ENCODE measurements at places on chromosomes 1 and 21. TPM values are rescaled to one million over a fixed set of nuclear protein-coding genes. Genes with fewer than 3 reads are reported as not detected.

- no peaks in the 10 kb centered on the region for H3K36me3 ChIP-seq
- no peaks in the 10 kb centered on the region for H3K27me3 ChIP-seq
- H3K4me1 ChIP-seq, result peaks cover 2% of the 10 kb centered on the region
- H3K27ac ChIP-seq, result no peak overlapping the region
- no peak for DNase-seq
These were observed 75.6 kb upstream of the SLFNL1 start for GRCh38 chr1:41097105-41097504.

DNA sequence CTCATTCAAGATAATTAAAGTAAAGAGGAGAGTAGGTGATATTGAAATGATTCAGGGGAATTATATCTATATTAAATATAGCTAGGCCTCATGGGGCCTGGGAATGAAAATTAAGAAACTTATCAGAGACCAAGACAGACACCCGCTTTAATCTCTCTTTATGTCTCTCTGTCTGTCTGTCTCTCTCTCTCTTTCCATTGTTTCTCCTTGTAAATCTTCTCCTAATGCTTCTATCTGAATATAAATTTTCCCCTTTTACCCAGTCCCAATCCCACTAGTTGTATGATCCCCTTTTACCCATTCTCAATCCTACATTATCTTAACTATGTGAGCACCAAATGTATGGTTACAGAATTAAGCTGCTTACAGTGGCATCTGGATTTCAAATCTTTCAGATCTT, 61.2 kb downstream of the RGS5 start:
- H3K4me1 ChIP-seq, result no peaks in the 10 kb centered on the region
- H3K4me3 ChIP-seq, result no peak overlapping the region
- DNase-seq, result no peak
- no peak overlapping the region for H3K27ac ChIP-seq

DNA sequence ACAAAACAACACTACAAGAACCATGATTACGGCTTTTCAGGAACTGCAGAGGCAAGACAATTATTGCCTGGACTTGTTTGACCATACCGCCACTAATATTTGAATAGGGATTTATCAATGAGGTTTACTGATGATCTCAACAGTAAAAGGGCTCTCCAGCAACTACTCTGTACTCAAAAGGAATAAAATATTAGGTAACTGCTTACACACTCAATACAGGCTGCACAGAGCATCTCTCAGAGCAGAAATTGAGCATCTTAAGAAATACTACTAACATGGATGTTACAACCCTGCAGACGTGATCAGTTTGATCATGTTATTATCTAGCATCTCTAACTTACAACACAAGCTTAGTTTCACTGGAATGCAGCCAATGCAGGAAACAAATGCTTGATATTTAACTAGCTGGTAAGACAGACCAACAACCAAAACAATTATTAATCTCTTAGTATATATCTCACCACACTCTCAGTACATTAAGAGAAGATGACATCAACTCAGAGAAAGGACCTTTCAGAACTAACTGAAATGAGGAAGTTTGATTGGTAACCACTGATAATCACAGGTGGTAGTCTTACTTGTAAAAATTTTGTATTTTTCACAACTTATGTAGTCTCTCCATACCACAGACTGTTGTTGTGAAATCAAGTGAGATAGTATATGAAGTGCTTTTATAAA, 52.2 kb downstream of the PUM1 start:
- H3K27ac ChIP-seq, result peak overlapping the region; percentile 61
- no peak for DNase-seq
- peaks cover 63% of the 10 kb centered on the region for H3K4me1 ChIP-seq
- H3K36me3 ChIP-seq, result peaks cover 19% of the 10 kb centered on the region
- H3K27me3 ChIP-seq, result no peaks in the 10 kb centered on the region
- no peak overlapping the region for H3K4me3 ChIP-seq

DNA sequence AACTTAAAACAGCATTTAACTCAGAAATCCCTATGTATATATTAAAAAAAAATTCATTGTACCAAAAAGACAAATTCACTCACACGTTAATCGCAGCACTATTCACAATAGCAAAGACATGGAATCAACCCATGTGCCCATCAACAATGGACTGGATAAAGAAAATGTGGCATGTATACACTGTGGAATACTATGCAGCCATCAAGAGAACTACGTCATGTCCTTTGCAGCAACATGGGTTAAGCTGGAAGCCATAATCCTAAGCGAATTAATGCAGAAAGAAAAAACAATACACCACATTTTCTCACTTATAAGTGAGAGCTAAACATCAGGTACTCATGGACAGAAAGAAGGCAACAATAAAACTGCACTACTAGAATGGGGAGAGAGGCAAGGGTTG, 99.4 kb downstream of the FAF1 start:
- H3K4me3 ChIP-seq, result no peak overlapping the region
- no peak overlapping the region for H3K27ac ChIP-seq
- H3K36me3 ChIP-seq, result peaks cover 27% of the 10 kb centered on the region
- no peaks in the 10 kb centered on the region for H3K27me3 ChIP-seq
- peaks cover 10% of the 10 kb centered on the region for H3K4me1 ChIP-seq
- DNase-seq, result no peak

- no peak overlapping the region for H3K27ac ChIP-seq
- no peak for DNase-seq
- H3K4me3 ChIP-seq, result no peak overlapping the region
- peaks cover 7% of the 10 kb centered on the region for H3K27me3 ChIP-seq
- no peaks in the 10 kb centered on the region for H3K36me3 ChIP-seq
- peaks cover 3% of the 10 kb centered on the region for H3K4me1 ChIP-seq
These were observed 419.4 kb upstream of the USP24 start for GRCh38 chr1:55634516-55634915.

GRCh38 chr1:58158016-58158415, 388.5 kb downstream of the OMA1 start:
- no peaks in the 10 kb centered on the region for H3K36me3 ChIP-seq
- no peaks in the 10 kb centered on the region for H3K27me3 ChIP-seq
- no peak for DNase-seq
- no peak overlapping the region for H3K27ac ChIP-seq
- no peaks in the 10 kb centered on the region for H3K4me1 ChIP-seq

GRCh38 chr1:65255035-65255655, 54.2 kb upstream of the DNAJC6 start:
- H3K4me1 ChIP-seq, result peaks cover 23% of the 10 kb centered on the region
- peak overlapping the region; percentile 71 for H3K4me3 ChIP-seq
- peak overlapping the region; percentile 39 for H3K27ac ChIP-seq
- DNase-seq, result no peak
- H3K27me3 ChIP-seq, result peaks cover 16% of the 10 kb centered on the region

DNA sequence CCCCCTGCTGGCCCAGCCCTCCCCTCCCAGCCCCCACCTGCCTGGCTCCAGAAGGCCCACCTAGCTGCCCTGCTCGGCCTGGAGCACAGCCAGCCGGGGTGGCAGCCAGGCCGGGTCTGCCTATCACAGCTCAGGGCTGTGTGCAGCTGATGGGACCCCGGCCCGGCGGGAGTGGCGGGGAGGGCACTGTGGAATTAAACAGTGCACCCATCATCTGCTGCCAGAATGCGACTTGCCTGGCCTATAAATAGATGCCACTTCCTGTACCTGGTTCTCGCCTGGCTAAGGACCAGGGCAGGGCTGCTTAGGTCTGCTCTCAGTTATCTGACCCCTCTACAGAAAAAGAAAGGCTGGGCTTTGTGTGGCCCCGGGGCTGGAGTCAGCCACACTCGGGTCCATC, 98.2 kb upstream of the VAMP3 start:
- no peak overlapping the region for H3K4me3 ChIP-seq
- no peak for DNase-seq
- H3K27ac ChIP-seq, result no peak overlapping the region
- H3K4me1 ChIP-seq, result no peaks in the 10 kb centered on the region
- no peaks in the 10 kb centered on the region for H3K36me3 ChIP-seq
- peaks cover 3% of the 10 kb centered on the region for H3K27me3 ChIP-seq

DNA sequence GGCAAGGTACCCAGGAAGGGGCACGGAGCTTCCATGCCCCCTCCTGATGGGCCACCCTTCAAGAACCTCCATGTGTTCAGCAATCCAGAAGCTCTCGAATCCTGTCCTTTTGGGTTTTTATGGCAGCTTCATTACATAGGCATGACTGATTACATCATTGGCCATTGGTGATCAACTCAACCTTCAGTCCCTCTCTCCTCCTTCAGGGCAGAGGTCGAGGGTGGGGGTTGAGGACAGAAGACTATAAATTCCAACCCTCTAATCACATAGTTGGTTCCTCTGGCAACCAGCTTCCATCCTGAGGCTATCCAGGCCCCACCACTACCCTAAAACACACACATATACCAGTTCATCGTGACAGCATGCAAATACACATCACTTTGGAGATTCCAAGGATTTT, 135.7 kb downstream of the ZNF281 start:
- no peak overlapping the region for H3K4me3 ChIP-seq
- no peaks in the 10 kb centered on the region for H3K36me3 ChIP-seq
- H3K27ac ChIP-seq, result no peak overlapping the region
- H3K4me1 ChIP-seq, result peaks cover 8% of the 10 kb centered on the region
- DNase-seq, result no peak

DNA sequence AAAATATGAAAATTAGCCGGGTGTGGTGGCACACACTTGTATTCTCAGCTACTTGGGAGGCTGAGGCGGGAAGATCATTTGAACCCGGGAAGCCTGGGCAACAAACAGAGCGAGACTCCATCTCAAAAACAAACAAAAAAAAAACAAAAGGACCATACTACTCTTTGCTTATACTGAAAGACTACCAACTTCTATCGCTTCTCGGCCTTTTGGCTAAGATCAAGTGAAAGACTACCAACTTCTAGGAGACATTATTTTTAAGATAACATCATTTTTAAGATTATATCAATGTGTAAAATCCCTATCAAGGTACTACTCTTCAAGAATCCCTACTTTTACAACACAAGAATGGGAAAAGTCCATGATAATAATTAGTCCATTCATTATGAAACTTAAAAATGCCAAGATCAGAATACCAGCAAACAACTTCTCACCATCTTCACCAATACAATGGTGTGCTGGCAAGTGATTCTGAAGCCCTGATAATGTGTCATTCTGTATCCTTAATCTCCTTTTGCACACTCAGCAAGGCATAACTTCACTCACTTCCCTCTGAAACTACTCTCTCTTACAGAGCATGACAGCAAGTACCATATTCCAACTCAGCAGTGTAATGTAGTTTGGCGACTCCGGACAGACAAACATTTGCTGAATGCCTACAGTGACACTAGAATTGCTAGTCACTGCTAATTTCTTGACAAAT, 1.7 kb downstream of the PTP4A2 start:
- H3K27me3 ChIP-seq, result no peaks in the 10 kb centered on the region
- peak overlapping the region; percentile 99 for H3K27ac ChIP-seq
- peak overlapping the region; percentile 91 for H3K4me3 ChIP-seq
- H3K36me3 ChIP-seq, result peaks cover 38% of the 10 kb centered on the region

DNA sequence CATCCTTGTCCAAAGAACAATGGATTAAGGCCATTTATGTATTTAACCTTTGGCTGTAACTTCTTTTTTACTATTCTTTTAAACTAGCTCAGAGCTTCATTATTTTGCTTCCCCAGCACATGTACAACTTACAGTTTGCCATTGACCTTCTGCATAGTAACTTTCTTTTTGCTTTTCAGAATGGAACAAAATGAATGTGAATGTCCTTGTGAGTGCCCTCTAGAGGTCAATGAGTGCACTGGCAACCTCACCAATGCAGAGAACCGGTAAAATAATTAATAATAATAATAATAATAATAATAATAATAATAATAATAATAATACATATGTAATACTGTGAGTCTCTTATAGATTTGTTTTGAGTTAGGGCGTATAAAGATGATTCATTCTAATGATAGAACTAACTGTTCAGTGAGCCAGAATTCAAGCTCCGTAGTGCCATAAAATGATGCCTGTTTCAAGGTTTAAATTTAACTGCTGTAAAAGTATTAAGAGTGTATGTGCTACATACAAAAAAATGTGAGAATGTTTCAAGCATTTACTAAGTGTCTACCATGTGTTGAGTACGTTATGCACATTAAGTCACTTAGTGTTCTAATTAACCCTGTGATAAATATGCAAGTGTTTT, 69.0 kb upstream of the RAVER2 start:
- H3K4me3 ChIP-seq, result no peak overlapping the region
- H3K27ac ChIP-seq, result no peak overlapping the region
- no peaks in the 10 kb centered on the region for H3K4me1 ChIP-seq
- H3K36me3 ChIP-seq, result no peaks in the 10 kb centered on the region

GRCh38 chr1:111414756-111415155, 12.8 kb downstream of the OVGP1 start:
- peaks cover 7% of the 10 kb centered on the region for H3K36me3 ChIP-seq
- no peak overlapping the region for H3K4me3 ChIP-seq
- H3K27ac ChIP-seq, result no peak overlapping the region
- no peaks in the 10 kb centered on the region for H3K27me3 ChIP-seq
- no peaks in the 10 kb centered on the region for H3K4me1 ChIP-seq
- DNase-seq, result no peak

- H3K4me1 ChIP-seq, result no peaks in the 10 kb centered on the region
- no peaks in the 10 kb centered on the region for H3K36me3 ChIP-seq
- no peak for DNase-seq
- no peak overlapping the region for H3K4me3 ChIP-seq
- no peak overlapping the region for H3K27ac ChIP-seq
These were observed 384.4 kb downstream of the ADGRL2 start for GRCh38 chr1:82185084-82185483.

DNA sequence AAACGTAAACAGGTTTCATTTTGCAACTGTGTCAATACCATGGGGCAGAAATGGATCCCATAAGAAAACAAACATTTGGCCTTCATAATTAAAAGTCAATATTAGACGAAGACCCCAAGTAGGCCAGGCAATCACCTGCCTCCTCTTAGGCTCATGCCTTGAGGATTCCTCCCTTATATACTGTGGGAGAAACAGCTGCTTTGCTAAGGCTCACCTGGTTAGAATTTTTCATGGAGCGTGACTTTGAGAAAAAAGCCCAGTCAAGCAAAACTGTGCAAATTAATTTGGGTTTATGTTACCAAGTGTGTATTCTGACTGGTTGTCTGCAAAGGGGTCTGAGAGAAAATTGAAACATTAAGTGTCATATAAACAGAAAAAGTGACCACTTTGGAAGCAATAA, 605.3 kb upstream of the USP24 start:
- H3K4me1 ChIP-seq, result peaks cover 4% of the 10 kb centered on the region
- H3K4me3 ChIP-seq, result no peak overlapping the region
- peaks cover 8% of the 10 kb centered on the region for H3K27me3 ChIP-seq
- DNase-seq, result no peak
- no peak overlapping the region for H3K27ac ChIP-seq
- H3K36me3 ChIP-seq, result no peaks in the 10 kb centered on the region

GRCh38 chr21:31908106-31909031, 35.5 kb downstream of the HUNK start:
- H3K4me1 ChIP-seq, result no peaks in the 10 kb centered on the region
- no peaks in the 10 kb centered on the region for H3K36me3 ChIP-seq

Gene CTSS
- total RNA-seq, result 44.8 TPM

Gene VPS72
- 77.1 TPM for total RNA-seq

Gene SPTA1
- not detected for total RNA-seq

Gene CEP170
- 56.7 TPM for total RNA-seq

Gene HSD3B2
- total RNA-seq, result not detected

Gene HES2
- total RNA-seq, result not detected

Gene ETV3L
- total RNA-seq, result not detected

Data from activated CD4-positive, alpha-beta T cell treated with anti-CD3 and anti-CD28 coated beads for 36 hours (primary cell).